ENCODE measurements at places on chromosomes 3 and 15. TPM values are rescaled to one million over a fixed set of nuclear protein-coding genes. Genes with fewer than 3 reads are reported as not detected.

Gene OXNAD1
- total RNA-seq, result 7.4 TPM

Gene SV2B
- total RNA-seq, result not detected

Gene CCDC71
- total RNA-seq, result 25.8 TPM

Gene ESYT3
- total RNA-seq, result 1.4 TPM

Gene GOLGA8R
- 1.2 TPM for total RNA-seq

Gene ATP13A5
- total RNA-seq, result not detected

Gene CKMT1A
- total RNA-seq, result not detected

Gene CCDC9B
- total RNA-seq, result 0.09 TPM

Gene SCAMP5
- 0.68 TPM for total RNA-seq

Gene HESX1
- not detected for total RNA-seq

Gene MEGF11
- total RNA-seq, result not detected

Gene CFAP100
- not detected for total RNA-seq
